ENCODE measurements at places on chromosomes 12 and 14. TPM values are rescaled to one million over a fixed set of nuclear protein-coding genes. Genes with fewer than 3 reads are reported as not detected.

FLVCR2 gene
- total RNA-seq = 3.0 TPM

RND1 gene
- 6.1 TPM for total RNA-seq

KITLG gene
- 6.2 TPM for total RNA-seq

LYZ gene
- total RNA-seq = 0.26 TPM

MRPL42 gene
- 121 TPM for total RNA-seq

SLC24A4 gene
- total RNA-seq = 0.26 TPM

WASHC4 gene
- total RNA-seq = 32.0 TPM

TEX52 gene
- total RNA-seq = not detected

RFX4 gene
- 52.1 TPM for total RNA-seq

OR10G3 gene
- total RNA-seq = not detected

DNA sequence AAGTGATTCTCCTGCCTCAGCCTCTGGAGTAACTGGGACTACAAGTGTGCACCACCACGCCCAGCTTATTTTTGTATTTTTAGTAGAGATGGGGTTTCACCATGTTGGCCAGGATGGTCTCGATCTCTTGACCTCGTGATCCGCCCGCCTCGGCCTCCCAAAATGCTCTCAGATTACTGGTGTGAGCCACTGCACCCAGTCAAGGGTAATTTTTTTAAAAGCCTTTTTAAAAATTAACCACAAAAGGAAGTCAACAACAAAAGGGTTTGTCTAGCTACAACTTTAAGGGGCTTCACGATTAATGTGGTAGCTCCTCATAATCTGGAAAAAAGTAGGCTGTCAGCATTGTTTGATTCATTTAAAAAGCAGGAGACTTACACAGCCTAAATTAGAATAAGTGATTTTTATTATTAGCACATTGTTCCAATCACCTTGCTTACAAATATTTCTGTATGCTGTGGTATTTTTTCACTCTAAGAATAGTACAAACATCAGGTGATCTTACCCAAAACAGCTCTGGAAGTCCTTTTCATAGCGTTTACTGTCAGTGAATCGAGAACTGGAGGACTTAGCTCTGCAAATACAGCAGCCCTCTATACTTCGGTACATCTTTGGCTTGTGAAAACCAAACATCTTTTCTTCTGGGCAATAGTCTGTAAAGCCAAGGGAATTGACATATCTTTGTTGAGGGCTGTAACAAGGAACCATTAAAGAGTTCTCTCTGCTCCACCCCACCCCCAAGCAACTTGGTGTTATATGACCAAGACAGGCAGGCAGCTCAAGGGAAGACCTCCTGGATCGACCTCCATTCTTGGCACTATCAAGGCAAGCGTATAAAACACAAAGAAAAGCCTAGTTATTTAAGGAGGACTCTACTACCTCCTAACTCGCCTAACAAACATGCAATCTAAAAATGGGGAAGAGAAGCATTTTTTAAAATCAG lies 28.1 kb downstream of the SINHCAF start:
- no peak overlapping the region for H3K27ac ChIP-seq
- peaks cover 17% of the 10 kb centered on the region for H3K4me1 ChIP-seq
- no peaks in the 10 kb centered on the region for H3K27me3 ChIP-seq
- no peak overlapping the region for H3K4me3 ChIP-seq
- peaks cover 24% of the 10 kb centered on the region for H3K36me3 ChIP-seq
- no peak for DNase-seq

- H3K36me3 ChIP-seq = no peaks in the 10 kb centered on the region
- no peak for DNase-seq
- no peaks in the 10 kb centered on the region for H3K4me1 ChIP-seq
- no peak overlapping the region for H3K4me3 ChIP-seq
Measured at GRCh38 chr12:51898506-51898905, 8.8 kb upstream of the ACVRL1 start.

GRCh38 chr14:101460986-101461750 lies 100.1 kb upstream of the DIO3 start:
- DNase-seq = no peak
- H3K4me3 ChIP-seq = no peak overlapping the region
- H3K36me3 ChIP-seq = no peaks in the 10 kb centered on the region
- peaks cover 25% of the 10 kb centered on the region for H3K27me3 ChIP-seq

DNA sequence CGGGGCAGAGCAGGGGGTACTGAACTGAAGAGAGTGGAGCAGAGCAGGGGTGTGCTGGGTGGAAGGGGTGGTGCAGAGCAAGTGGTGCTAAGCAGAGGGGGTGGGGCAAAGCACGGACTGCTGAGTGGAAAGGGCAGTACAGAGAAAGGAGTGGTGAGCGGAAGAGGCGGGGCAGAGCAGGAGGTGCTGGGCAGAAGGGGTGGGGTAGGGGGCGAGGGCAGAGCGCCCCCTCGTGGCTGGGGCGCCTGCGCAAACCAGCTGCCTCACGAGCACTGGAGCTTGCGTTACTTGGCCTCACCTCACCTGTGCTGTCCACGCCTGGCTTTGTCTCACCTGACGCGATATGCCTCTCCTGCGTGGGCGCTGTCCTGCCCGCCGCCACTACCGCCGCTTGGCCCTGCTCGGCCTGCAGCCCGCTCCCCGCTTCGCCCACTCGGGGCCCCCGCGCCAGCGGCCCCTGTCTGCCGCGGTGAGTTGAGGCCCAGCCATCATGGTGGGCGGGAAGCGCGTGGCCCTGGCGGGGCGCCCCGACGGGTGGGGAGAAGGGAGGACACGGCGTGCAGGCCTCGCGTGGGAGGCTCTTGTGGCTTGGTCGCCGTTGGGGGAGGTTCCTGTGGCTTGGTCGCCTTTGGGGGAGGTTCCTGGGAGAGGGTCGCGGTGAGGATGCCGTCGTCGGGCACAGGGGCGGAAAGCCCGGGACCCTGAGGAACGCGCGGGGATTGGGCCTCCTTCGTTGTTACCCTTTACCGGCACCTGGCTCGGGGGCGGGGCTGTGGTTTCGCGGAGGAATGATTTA lies at the start of gene COX8C:
COX8C (plus strand) TSS at position 257 of the 796 bp plus-strand sequence; CDS start at position 344, 87 bp downstream.
- H3K4me1 ChIP-seq = peaks cover 22% of the 10 kb centered on the region
- no peak for DNase-seq
- no peak within 1 kb of the TSS for H3K4me3 ChIP-seq
- no peak within 1 kb of the TSS for H3K27ac ChIP-seq
- H3K36me3 ChIP-seq = peaks cover 13% of the 10 kb centered on the region

- H3K36me3 ChIP-seq = no peaks in the 10 kb centered on the region
- H3K27ac ChIP-seq = no peak overlapping the region
- no peaks in the 10 kb centered on the region for H3K27me3 ChIP-seq
- DNase-seq = no peak
- no peak overlapping the region for H3K4me3 ChIP-seq
Measured at GRCh38 chr12:29389295-29389919, 8.4 kb upstream of the ERGIC2 start.

- peaks cover 21% of the 10 kb centered on the region for H3K36me3 ChIP-seq
- H3K4me3 ChIP-seq = peak overlapping the region; percentile 76
- H3K4me1 ChIP-seq = peaks cover 22% of the 10 kb centered on the region
- no peak overlapping the region for H3K27ac ChIP-seq
- H3K27me3 ChIP-seq = no peaks in the 10 kb centered on the region
Measured at GRCh38 chr12:119804011-119804641, 73.0 kb downstream of the CIT start.

GRCh38 chr14:35387713-35388579 lies 16.6 kb downstream of the NFKBIA start:
- H3K36me3 ChIP-seq = no peaks in the 10 kb centered on the region
- no peaks in the 10 kb centered on the region for H3K27me3 ChIP-seq
- no peak overlapping the region for H3K4me3 ChIP-seq
- no peak for DNase-seq

- peaks cover 5% of the 10 kb centered on the region for H3K4me1 ChIP-seq
- H3K36me3 ChIP-seq = no peaks in the 10 kb centered on the region
- H3K27ac ChIP-seq = no peak overlapping the region
- DNase-seq = no peak
- peaks cover 5% of the 10 kb centered on the region for H3K27me3 ChIP-seq
Measured at GRCh38 chr14:71204231-71204630, 297.0 kb downstream of the PCNX1 start.

DNA sequence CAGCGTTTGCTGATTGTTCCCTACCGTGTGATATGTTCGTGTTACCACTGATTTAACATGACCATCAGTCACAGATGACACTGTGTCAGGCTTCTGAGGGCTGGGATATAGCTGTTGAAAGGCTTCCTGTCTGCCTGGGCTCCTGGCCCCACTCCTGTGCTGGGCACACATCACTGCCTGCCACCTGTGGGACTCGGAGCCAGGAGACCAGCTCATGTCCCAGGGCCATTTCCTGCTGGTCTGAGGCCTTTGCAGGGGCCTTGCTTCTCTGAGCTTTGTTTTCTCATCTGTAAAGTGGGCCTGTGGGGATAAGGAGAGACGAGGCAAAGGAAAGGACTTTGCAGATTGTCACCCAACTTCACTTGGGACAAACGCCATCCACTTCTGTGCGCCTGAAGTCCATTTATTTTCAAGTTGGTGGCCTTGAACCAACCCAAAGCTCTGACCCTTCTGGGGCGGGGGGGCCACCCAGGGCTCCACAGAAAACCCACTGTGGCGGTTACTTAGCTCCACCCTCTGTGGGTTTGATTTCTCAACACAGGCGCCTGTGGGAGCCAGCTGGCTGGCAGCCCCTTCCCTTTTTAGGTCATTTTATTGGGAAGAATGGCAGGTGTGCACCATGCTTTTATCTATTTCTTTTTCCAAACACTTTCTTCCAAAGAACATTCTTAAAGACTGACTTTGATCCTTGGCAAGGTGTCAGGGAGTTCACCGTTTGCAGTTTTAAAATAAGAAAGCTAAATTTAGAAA lies 54.1 kb downstream of the BEGAIN start:
- no peak overlapping the region for H3K4me3 ChIP-seq
- H3K36me3 ChIP-seq = no peaks in the 10 kb centered on the region
- peak; percentile 0 for DNase-seq
- H3K27ac ChIP-seq = no peak overlapping the region
- H3K4me1 ChIP-seq = peaks cover 26% of the 10 kb centered on the region
- no peaks in the 10 kb centered on the region for H3K27me3 ChIP-seq

- DNase-seq = no peak
- H3K36me3 ChIP-seq = no peaks in the 10 kb centered on the region
- H3K4me3 ChIP-seq = no peak overlapping the region
- H3K27ac ChIP-seq = no peak overlapping the region
- H3K27me3 ChIP-seq = peaks cover 16% of the 10 kb centered on the region
Measured at GRCh38 chr12:59322473-59322872, 273.4 kb upstream of the SLC16A7 start.

DNA sequence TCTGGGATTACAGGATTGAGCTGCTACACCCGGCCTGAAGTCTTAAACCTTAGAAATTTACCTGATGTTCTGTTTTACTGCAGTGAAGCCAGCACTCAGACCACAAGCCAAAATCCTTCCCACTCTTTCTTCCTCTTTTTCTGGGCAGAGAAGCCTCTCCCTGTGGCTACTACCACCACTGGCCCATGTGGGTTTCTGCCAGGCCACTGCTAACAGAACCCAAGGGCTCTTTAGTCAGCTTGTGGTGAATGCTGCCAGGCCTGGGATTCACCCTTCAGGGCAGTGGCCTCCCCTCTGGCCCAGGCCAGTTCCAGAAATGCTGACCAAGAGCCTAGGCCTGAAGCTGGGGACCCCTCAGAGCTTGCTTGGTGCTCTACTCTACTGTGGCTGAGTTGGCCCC lies 35.3 kb downstream of the GAS2L3 start:
- H3K4me3 ChIP-seq = no peak overlapping the region
- no peak for DNase-seq
- no peaks in the 10 kb centered on the region for H3K27me3 ChIP-seq
- peaks cover 35% of the 10 kb centered on the region for H3K36me3 ChIP-seq

GRCh38 chr14:50855558-50855957 lies 16.3 kb upstream of the ABHD12B start:
- no peak for DNase-seq
- H3K27me3 ChIP-seq = no peaks in the 10 kb centered on the region
- no peak overlapping the region for H3K27ac ChIP-seq
- H3K4me1 ChIP-seq = peaks cover 24% of the 10 kb centered on the region
- no peaks in the 10 kb centered on the region for H3K36me3 ChIP-seq

DNA sequence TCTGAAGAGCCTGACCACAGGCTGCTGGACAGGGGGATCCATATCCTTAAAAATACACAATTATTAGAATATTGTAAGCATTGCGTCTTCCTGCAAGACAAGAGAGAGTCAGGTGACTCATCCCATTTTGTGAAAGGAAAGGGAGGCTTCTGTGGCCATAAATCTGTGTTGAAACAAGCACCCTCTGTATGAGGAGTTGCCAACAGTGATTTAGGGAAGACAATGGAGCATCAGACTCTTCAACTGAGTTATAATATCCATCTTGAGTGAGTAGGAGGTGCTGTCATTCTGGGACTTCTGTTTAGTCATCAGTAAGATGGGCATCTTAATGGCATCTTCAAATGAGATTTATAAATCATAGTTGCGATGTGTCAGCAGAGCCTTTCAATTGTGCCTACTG lies 554.5 kb downstream of the AACS start:
- no peak overlapping the region for H3K27ac ChIP-seq
- DNase-seq = no peak
- H3K36me3 ChIP-seq = no peaks in the 10 kb centered on the region
- H3K27me3 ChIP-seq = no peaks in the 10 kb centered on the region
- H3K4me3 ChIP-seq = no peak overlapping the region

DNA sequence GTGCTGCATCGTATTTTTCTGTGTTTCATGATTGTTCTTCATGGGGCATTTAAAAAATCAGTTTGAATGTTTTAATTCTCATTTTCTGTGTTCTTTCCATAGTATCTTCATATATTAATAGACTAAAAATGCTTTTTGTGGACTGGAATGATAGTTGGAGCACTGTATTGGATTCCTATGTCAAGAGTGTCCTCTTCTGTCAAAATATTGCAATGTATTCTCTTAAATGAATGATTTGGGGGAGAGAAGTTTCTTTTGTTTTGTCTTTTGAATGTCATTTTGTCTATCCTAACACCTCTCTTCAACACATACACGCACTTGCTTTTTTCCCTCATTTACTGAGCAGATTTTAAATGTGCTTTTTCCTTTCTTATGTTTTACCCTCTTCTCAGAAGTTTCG lies 4.7 kb upstream of the EIF2S3B start:
- H3K4me1 ChIP-seq = no peaks in the 10 kb centered on the region
- H3K27ac ChIP-seq = peak overlapping the region; percentile 14
- H3K36me3 ChIP-seq = no peaks in the 10 kb centered on the region
- no peak overlapping the region for H3K4me3 ChIP-seq
